Esophagus muscularis mucosa (tissue), 4 donors: ENCODE measurements at places on chromosomes 11 and 22. TPM values are rescaled to one million over a fixed set of nuclear protein-coding genes. Genes with fewer than 3 reads are reported as not detected.

DNA sequence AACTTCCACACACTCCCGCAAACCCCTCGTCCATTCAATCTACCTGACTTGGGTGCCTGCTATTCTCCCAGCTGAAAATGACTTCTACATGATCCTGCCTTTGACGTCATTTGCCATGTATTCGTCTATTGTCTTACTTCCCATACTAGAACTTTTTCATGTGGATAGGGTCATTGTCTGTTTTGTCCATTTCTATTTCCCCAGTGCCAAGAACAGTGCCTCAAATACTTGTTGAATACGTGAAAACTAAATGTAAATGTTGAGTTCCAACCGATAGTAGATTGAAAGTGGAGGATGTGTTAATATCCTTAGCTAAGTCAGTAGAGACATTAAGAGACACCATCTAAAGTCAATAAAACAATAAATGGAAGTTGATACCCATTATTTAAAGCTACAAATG is 935 bp downstream of the TRIM68 start:
- no peak for DNase-seq
- H3K4me3 ChIP-seq, result peak overlapping the region; percentile 71
- H3K4me1 ChIP-seq, result peaks cover 24% of the 10 kb centered on the region
- H3K36me3 ChIP-seq, result peaks cover 35% of the 10 kb centered on the region
- no peaks in the 10 kb centered on the region for H3K27me3 ChIP-seq

The ABCG4 gene
- 1.4 TPM for total RNA-seq

DNA sequence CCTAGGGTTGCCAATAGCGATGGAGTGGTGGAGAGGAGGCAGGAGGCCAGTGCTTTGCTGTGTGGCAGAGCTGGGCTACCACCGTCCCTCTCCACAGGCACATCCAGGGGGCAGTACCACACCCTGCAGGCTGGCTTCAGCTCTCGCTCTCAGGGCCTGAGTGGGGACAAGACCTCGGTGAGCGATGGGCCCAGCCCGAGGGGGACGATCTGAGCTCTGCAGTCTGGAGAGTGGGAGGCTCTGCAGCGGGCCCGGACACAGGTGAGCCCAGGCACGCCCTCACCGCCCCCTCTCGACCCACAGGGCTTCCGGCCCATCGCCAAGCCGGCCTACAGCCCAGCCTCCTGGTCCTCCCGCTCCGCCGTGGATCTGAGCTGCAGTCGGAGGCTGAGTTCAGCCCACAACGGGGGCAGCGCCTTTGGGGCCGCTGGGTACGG is 2.5 kb downstream of the PKP3 start:
- no peaks in the 10 kb centered on the region for H3K36me3 ChIP-seq
- DNase-seq, result no peak

DNA sequence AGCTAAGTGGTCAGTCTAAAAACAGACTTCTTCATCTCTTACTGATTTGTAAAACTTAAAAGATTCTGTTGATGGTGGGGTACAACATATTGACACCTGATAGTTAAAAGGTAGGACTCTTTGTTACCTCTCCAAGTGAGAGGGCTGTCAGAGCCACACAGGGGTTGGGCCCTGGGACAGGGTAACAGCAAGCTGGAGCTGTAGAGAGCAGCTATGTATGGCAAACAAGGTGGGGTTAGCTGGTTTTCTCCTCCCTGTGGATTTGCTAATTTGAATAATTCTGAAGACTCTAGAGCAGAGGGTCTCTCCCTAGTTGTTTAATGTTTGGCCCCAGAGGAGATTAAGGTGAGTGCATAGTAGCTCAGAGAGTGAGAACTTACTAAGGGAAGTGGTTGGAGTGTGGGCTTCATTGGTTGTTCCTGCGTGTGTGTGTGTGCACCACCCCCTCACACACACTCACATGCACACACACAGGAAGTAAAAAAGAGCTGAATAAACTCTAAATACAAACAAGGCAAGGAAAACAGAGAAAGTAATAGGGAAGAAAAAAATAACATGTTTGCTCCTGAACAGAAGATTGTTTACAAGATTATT is 9.2 kb upstream of the GAS2 start:
- H3K4me1 ChIP-seq, result no peaks in the 10 kb centered on the region
- no peak overlapping the region for H3K27ac ChIP-seq
- no peak overlapping the region for H3K4me3 ChIP-seq
- H3K27me3 ChIP-seq, result no peaks in the 10 kb centered on the region
- DNase-seq, result no peak
- H3K36me3 ChIP-seq, result no peaks in the 10 kb centered on the region

GRCh38 chr22:21000987-21001600 is 824 bp downstream of the THAP7 start:
- peaks cover 45% of the 10 kb centered on the region for H3K36me3 ChIP-seq
- peak overlapping the region; percentile 91 for H3K4me3 ChIP-seq
- no peaks in the 10 kb centered on the region for H3K27me3 ChIP-seq
- H3K4me1 ChIP-seq, result peaks cover 31% of the 10 kb centered on the region
- peak overlapping the region; percentile 98 for H3K27ac ChIP-seq

DNA sequence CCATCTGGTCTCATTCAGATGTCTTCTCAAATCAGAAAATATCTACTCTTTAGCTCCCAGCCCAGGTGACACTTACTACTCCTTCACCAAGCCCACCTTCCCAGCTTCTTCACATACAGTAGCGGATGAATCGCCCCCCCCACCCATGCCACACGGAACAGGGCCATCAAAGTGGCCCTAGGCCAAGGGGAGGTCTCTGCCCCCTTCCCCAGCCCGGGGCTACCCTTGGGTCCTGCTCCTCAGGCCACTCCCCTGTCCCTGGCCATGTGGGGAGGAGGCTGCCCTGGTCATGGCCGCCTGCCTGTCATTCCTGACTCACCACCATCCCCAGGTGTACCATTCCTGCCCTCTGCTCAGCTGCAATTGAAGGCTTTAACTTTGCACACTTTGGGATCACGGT is 142.8 kb downstream of the NECTIN1 start:
- H3K4me3 ChIP-seq, result no peak overlapping the region
- no peak overlapping the region for H3K27ac ChIP-seq
- DNase-seq, result no peak
- peaks cover 14% of the 10 kb centered on the region for H3K4me1 ChIP-seq

DNA sequence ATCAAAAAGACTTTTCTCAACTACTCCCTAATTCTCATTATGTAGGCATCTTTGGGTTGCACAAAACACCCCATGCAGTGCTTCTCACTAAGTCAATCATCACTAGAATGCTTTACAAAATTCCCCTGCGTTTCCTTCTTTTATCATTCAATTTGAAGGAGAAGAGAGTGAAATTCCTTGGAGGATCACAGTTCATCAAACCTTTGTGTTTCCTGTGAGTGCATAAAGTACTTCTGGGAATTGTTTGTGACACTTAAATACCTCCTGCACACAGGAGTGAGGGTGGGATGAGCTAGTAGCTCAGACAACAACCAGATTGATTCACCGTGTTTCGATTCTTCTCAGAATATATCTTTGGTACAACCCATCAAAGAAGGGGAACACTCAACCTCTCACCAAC is 3.7 kb upstream of the OR5AR1 start:
- H3K27ac ChIP-seq, result no peak overlapping the region
- no peaks in the 10 kb centered on the region for H3K4me1 ChIP-seq
- no peak for DNase-seq
- no peaks in the 10 kb centered on the region for H3K27me3 ChIP-seq
